HepG2 (cell line): ENCODE measurements at places on chromosomes 5 and 9. TPM values are rescaled to one million over a fixed set of nuclear protein-coding genes. Genes with fewer than 3 reads are reported as not detected.

CD274 gene
- 0.49 TPM in 1 of 2 replicates, not detected in the other for total RNA-seq

EXD3 gene
- total RNA-seq, result 1.3 and 2.7 TPM in 2 replicates

HNRNPA0 gene
- total RNA-seq, result 12.9 and 16.9 TPM in 2 replicates

SPEF2 gene
- total RNA-seq, result 2.3 and 2.4 TPM in 2 replicates

TMC1 gene
- total RNA-seq, result 0.02 TPM in 1 of 2 replicates, not detected in the other

FAM114A2 gene
- 11.4 and 17.4 TPM in 2 replicates for total RNA-seq

ISL1 gene
- total RNA-seq, result not detected in 2 replicates

PCDH1 gene
- total RNA-seq, result 0.11 and 0.13 TPM in 2 replicates

DNA sequence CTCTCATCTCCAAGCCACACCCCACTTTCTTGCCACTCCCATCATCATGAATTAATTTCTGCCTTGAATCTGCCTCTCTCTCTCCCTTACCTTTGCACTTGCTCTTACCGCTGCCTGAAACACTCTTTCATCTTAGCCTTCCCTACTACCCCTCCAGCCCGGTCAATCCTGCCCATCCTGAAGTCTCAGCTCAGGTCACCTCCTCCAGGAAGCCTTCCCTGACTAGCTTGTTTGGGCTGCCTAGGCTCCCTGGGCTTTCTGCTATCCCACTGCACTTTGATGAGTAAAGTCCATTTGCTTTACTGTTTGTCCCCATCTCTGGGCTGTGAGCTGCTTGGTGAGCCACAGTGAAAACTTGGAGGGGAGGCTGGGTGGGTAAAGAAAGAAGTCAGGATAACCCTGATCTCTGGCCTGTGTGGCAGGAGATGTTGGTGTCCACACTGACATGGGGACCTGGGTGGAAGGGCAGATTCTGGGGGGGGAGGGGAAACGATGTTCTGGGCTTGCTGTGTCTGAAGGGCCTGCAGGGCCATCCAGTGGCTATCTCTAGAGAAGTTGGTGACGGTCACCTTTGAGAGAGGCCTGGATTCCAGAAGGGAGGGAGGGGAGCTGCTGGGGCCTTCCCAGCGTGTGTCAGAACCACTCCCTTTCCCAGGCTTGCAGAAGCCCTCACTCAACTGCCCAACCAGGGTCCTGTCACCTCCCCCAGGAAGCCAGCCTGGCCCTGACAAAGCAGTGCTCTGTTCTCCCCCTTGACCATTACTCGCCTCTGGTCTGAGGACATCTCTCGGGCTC lies 75.0 kb upstream of the DAB2IP start:
- H3K36me3 ChIP-seq, result no peaks in the 10 kb centered on the region
- peaks cover 63% of the 10 kb centered on the region for H3K27me3 ChIP-seq
- peaks cover 36% of the 10 kb centered on the region for H3K4me1 ChIP-seq
- no peak overlapping the region for H3K4me3 ChIP-seq
- peak; percentile 25 for DNase-seq

DNA sequence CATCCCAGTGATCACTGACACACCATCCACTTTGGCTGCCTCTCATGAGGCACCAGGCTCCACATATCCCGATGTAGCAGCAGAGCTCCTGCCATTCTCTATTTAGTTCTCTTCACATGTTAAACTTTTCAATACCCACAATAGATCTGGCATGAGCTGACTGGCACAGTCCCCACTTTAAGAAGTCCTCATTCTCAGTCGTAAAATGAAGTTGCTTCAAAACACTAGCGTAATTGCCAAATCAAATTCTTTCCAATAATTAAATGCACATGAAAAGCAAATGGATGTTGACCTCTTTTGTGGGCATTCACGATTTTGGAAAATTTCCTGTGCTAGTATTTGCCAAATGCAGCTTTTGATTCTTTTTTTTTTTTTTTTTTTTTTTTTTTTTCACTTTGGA lies 32.4 kb downstream of the HAPLN1 start:
- H3K4me1 ChIP-seq, result no peaks in the 10 kb centered on the region
- no peaks in the 10 kb centered on the region for H3K27me3 ChIP-seq
- H3K36me3 ChIP-seq, result no peaks in the 10 kb centered on the region
- no peak overlapping the region for H3K27ac ChIP-seq
- no peak for DNase-seq
- no peak overlapping the region for H3K4me3 ChIP-seq

DNA sequence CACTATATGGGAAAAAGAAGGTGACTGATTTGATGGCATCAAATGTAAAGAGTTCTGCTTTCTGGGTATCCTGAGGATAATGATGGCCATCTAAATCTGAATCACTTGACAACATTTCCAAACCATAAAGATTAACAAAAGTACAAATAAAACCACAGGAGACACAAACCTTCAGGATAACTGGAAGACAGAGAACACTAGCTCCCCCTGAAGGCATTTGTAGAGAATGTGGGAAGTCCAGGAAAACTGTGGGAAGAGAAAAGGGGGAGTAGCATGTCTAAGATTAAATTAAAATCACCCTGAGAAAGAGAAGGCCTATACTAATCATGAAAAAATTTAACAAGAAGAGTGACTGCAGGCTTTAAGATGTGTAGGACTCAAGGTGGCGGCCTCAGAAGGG lies 116.2 kb downstream of the PRELID2 start:
- no peaks in the 10 kb centered on the region for H3K36me3 ChIP-seq
- no peak overlapping the region for H3K4me3 ChIP-seq
- DNase-seq, result peak; percentile 22
- no peak overlapping the region for H3K27ac ChIP-seq
- no peaks in the 10 kb centered on the region for H3K27me3 ChIP-seq

GRCh38 chr9:131657037-131657377 lies 82.9 kb downstream of the RAPGEF1 start:
- peaks cover 46% of the 10 kb centered on the region for H3K4me1 ChIP-seq
- H3K4me3 ChIP-seq, result no peak overlapping the region
- H3K27ac ChIP-seq, result no peak overlapping the region
- H3K27me3 ChIP-seq, result no peaks in the 10 kb centered on the region

DNA sequence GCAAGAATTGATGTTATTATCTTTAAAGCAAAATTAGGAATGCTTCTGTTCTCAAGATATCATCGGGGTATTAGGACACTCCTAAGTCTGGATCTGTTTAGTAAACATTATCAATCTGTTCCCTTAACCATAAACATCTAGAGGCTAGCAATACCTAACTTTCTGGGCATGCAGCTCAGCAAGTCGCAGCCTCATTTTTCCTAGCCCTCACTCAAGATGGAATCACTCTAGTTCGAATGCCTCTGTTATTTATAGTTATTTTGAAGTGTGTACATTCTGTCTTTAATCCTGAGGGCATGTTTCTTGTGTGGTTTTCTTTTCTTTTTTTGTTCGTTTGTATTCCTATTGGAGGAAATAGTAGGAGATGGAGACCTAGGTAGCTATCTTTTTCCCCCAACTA lies 66.9 kb downstream of the FER start:
- no peak overlapping the region for H3K27ac ChIP-seq
- no peak for DNase-seq
- H3K36me3 ChIP-seq, result no peaks in the 10 kb centered on the region
- no peaks in the 10 kb centered on the region for H3K4me1 ChIP-seq
- H3K4me3 ChIP-seq, result no peak overlapping the region

DNA sequence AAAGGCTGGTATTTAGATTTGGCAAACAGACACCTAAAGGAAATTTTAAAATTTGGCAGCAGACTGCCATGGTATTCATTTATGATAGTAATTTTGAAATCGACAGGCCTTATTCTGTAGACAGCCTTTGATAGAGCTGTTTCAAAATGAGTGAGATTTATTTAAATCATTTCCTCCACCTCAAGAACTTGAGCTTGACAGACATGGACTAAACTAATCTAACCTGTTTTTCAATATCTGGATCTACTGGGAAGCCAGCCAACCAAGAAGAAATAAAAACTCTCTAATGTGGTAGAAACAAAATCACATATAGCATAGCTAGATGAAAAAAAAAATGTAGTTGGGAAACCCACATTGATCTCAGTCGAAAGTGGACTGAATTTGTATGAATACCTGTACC lies 56.9 kb upstream of the RASA1 start:
- no peak overlapping the region for H3K4me3 ChIP-seq
- no peak overlapping the region for H3K27ac ChIP-seq
- no peaks in the 10 kb centered on the region for H3K36me3 ChIP-seq
- DNase-seq, result no peak

DNA sequence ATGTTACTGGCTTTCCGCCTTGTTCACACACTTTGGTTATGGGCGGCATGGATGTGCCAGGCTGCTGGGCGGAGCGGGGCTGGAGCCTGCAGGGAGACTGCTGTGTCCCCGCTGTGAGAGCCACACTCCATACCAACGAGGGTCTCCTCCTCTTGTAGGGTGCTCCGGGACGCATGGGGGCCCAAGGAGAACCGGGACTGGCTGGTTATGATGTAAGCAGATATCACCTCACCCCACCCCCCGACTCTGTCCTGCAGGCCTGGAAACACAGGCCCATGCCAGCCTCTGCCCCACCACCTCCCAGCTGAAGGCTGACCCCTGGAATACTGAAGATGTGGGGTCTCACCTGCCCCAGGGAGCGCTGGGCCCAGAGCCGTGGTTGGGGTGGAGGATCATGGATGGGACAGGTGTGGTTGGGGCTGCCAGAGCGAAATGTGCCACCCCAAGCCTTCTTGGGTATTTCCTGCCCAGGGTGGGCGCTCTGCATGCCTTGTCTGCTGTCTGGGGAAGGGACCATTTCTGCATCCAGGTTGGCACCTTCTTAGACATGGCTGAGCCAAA lies 39.3 kb upstream of the ORM1 start:
- peaks cover 86% of the 10 kb centered on the region for H3K36me3 ChIP-seq
- H3K4me1 ChIP-seq, result no peaks in the 10 kb centered on the region
- H3K27me3 ChIP-seq, result no peaks in the 10 kb centered on the region
- no peak overlapping the region for H3K27ac ChIP-seq
- DNase-seq, result no peak

DNA sequence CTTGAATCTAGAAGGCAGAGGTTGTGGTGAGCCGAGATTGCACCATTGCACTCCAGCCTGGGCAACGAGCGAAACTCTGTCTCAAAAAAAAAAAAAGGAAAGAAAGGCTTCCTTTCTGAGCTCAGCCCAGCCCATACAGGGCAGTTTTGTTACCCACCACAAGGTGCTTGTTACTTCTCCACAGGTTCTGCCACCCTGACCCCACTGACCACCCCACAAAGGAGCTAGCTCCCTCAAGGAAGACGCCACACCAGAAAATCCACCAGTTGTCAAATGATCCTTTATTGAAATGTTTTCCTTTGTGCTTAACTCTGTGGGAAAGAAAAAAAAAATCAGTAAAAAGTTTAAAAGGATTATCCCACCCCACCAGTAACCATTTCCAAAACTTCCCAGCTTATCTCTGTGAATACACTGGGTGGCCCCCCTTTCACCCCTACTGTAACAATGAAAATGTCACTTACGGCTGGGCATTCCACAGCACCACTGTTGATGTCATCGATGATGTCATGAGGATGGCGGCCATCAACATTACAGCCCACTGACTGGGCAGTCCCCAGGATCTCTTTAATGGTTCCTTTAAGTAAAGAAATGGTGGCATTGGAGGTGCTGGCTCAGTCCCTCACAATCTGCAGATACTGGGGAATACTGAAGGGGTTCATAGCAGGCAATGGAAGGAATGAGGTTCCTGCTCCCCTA lies 3.6 kb downstream of the RPL12 start:
- H3K36me3 ChIP-seq, result peaks cover 12% of the 10 kb centered on the region
- no peak for DNase-seq
- no peak overlapping the region for H3K27ac ChIP-seq
- peaks cover 28% of the 10 kb centered on the region for H3K4me1 ChIP-seq

GRCh38 chr9:128396970-128397613 lies 23.6 kb upstream of the CERCAM start:
- no peak overlapping the region for H3K4me3 ChIP-seq
- no peak overlapping the region for H3K27ac ChIP-seq
- H3K36me3 ChIP-seq, result no peaks in the 10 kb centered on the region
- H3K4me1 ChIP-seq, result peaks cover 28% of the 10 kb centered on the region
- peak; percentile 25 for DNase-seq

GRCh38 chr9:2524601-2525000 lies 97.0 kb upstream of the VLDLR start:
- H3K27me3 ChIP-seq, result no peaks in the 10 kb centered on the region
- H3K4me3 ChIP-seq, result no peak overlapping the region
- no peaks in the 10 kb centered on the region for H3K36me3 ChIP-seq

DNA sequence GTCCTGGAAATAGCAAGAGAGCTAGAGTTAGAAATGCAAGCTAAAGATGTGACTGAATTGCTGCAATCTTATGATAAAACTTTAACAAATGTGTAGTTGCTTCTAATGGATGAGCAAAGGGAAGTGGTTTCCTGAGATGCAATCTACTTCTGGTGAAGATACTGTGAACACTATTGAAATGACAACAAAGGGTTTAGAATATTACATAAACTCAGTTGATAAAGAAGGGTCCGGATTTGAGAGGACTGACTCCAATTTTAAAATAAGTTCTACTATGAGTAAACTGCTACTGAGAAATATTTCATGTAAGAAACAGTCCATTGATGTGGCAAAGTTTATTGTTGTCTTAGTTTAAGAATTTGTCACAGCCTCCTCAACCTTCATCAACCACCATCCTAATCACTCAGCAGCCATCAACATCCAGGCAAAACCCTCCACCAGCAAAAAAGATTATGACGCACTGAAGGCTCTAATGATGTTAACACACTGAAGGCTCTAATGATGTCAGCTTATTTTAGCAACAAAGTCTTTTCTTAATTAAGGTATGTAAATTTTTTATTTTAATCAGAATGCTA lies 376.2 kb downstream of the CDH10 start:
- H3K4me1 ChIP-seq, result no peaks in the 10 kb centered on the region
- no peak for DNase-seq
- no peaks in the 10 kb centered on the region for H3K36me3 ChIP-seq
- H3K4me3 ChIP-seq, result no peak overlapping the region

DNA sequence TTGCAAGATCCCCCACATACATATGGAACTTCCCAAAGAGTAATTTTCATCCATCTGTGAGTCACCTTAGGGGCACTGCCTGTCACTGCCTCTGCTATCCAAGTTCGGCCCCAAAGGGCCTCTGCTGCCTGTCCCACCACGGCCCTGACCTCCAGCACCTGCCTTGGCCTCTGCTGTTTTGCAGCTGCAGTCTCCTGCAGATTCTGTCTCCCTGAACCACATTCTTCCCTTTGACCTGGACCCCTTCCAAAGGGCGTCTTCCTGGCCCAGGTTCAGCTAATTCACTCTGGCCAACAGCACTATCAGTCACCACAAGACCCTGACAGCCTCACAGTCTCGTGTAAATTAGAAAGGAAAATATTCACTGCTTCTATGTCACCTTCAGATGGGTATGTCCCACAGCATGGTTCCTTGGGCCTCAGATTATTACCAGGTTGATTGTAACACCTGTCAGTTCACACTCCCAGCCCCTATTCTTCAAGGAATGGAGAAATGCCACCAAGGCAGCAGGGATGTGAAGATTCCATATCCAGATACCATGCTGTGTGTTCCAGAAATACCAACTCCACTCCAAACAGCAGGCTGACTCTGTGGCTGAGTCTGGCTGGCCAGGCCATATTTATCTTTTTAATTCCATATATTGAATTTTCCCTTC lies 479.3 kb downstream of the ARHGEF28 start:
- H3K27ac ChIP-seq, result no peak overlapping the region
- H3K36me3 ChIP-seq, result no peaks in the 10 kb centered on the region
- no peak overlapping the region for H3K4me3 ChIP-seq
- H3K4me1 ChIP-seq, result peaks cover 18% of the 10 kb centered on the region

- H3K4me1 ChIP-seq, result peaks cover 20% of the 10 kb centered on the region
- H3K36me3 ChIP-seq, result no peaks in the 10 kb centered on the region
- H3K27me3 ChIP-seq, result no peaks in the 10 kb centered on the region
- H3K27ac ChIP-seq, result no peak overlapping the region
- no peak overlapping the region for H3K4me3 ChIP-seq
These were observed 255.5 kb downstream of the ARRDC3 start for GRCh38 chr5:91127456-91128081.
